ENCODE measurements at places on chromosomes 12 and 14. TPM values are rescaled to one million over a fixed set of nuclear protein-coding genes. Genes with fewer than 3 reads are reported as not detected.

- no peak for DNase-seq
Measured at GRCh38 chr12:30880061-30880460, 46.5 kb upstream of the TSPAN11 start.

GRCh38 chr12:54390668-54391551 lies 6.4 kb upstream of the ZNF385A start:
- DNase-seq = no peak

DNA sequence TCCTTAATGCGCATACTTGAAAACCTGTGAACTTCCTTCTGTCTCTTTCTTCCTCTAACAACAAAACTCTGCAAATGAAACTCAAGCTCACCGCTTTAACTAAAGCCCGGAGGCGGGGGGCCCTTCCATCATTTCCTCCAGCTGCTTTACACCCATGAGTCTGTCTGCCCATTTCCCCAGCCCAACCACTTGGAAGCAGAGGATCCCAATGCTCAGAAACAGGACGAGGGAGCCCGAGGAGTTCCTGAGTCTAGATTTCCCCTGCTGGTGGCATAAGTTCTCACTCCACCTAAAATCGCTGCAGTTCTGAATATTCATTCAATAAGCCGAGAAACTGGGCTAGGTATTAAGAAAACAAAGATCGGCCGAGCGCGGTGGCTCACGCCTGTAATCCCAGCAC lies 30.8 kb downstream of the GPR19 start:
- no peak for DNase-seq

GRCh38 chr12:9143929-9144729 lies 28.4 kb upstream of the A2M start:
- DNase-seq = peak; percentile 59

- no peak for DNase-seq
Measured at GRCh38 chr12:5138845-5139244, 95.2 kb downstream of the KCNA5 start.

DNA sequence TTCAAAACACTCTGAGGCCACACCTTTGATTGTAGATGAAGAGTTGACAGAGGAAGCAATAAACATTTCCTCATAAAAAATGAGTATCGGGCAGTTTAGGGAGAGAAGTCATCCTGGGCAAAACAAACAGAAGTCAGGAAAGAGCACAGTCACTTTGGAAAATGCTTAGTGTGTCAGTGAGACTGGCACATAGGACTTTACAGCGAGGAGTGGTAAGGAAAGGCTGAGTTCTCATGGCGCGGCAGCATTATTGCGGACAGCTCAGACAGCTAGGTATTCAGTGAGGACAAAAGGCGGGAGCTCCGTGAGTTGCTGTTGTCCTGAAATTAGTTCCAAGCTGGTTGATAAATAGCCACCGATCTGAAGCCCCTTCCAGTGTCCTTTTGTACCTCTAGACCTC lies 229.9 kb downstream of the SNAPC1 start:
- DNase-seq = no peak

CLEC1B gene
- total RNA-seq = 10.7 TPM

NAV3 gene
- 0.48 TPM for total RNA-seq

RNASE7 gene
- total RNA-seq = 0.13 TPM

RDH11 gene
- total RNA-seq = 85.1 TPM

TOMM20L gene
- not detected for total RNA-seq
